Mammary epithelial cell (primary cell): ENCODE measurements at places on chromosomes 2 and 18. TPM values are rescaled to one million over a fixed set of nuclear protein-coding genes. Genes with fewer than 3 reads are reported as not detected.

DNA sequence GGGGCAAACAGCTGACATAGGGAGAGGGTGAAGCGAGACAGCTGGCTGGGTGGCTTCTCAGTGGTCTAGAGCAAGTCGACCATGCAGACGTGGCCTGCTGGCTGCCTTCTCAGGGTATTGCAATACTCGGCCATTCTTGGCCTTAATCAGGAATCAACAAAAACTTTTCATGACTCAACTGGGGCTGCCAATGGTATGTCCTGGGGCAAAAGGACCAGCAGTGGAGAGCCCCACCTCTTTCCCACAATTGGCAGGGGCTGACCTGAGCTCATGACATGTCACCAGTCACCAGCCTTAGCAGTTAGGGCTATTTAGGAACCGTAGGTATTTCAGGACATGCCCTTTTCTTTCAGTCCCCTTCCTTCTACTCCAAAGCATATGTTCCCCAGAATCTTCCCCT lies 19.1 kb downstream of the PLA2R1 start:
- DNase-seq: peak; percentile 37

GRCh38 chr2:167950571-167950970 lies 296.8 kb downstream of the STK39 start:
- no peak for DNase-seq

GRCh38 chr18:66724664-66725356 lies 120.9 kb upstream of the CDH19 start:
- DNase-seq: peak; percentile 77

DNA sequence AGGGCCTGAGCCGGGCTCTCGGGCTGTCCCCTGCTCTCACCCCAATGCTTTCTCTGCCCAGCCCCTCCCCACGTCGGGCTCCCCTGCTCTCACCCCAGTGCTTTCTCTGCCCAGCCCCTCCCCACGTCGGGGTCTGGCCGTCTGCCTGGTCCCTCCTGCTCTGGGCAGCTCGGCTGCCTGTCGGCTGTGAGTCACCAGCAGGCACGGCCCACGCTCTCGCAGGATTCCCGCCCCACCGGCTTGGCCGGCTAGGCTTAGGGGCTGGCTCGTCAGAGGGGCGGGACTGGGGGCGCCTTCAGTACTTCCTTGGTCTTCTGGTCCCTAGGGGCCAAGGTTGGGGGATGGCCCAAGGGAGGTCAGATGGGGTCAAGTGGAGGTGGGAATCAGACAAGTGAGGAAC lies 3.3 kb downstream of the BOK start:
- DNase-seq: peak; percentile 61

- DNase-seq: no peak
Observed at GRCh38 chr2:202121532-202122162, 48.6 kb downstream of the KIAA2012 start.

DNA sequence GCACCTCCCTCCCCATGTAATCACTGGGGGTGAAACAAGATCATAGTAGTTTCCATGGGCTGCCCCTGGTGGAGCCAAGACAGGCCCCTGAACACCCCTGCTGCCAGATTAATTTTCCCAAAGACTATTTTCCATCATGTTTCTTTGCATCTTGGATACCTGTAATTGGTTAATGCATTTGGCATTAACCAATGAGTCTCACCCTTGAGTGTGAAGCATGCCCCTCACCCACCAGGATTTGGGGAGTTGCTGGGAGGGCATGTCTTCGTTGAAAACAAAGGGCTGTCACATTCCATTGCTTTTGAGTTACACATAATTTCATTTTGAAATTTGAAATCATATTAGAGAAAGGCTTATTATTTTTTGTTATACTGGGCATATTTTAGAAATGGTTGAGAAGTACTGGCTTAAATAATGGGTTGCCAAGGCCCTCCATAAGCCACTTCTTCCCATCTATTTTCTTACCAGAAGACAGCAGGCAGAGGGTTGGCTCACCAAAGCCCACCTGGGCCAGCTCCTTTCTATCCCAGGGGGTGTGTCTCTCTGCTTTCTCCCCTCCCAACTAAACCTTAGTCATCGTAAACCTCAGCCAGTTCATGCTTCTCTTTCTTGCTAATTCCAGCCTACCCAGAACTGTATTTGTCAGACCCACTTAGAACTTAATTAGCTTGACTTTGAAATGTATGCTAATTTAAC lies 51.8 kb downstream of the ATIC start:
- DNase-seq: peak; percentile 29

GRCh38 chr2:8722986-8723385 lies 41.1 kb downstream of the ID2 start:
- no peak for DNase-seq

GRCh38 chr2:38968021-38968420 lies 78.3 kb downstream of the ARHGEF33 start:
- DNase-seq: no peak

- DNase-seq: peak; percentile 83
Observed at GRCh38 chr2:172462849-172463381, 35.5 kb downstream of the ITGA6 start.

- DNase-seq: no peak
Observed at GRCh38 chr2:11850082-11850481, 103.7 kb downstream of the LPIN1 start.

- DNase-seq: peak; percentile 62
Observed at GRCh38 chr2:85264471-85264870, 63.3 kb downstream of the TGOLN2 start.

- no peak for DNase-seq
Observed at GRCh38 chr2:240597419-240598181, 11.1 kb downstream of the CAPN10 start.

- DNase-seq: peak; percentile 89
Observed at GRCh38 chr2:160432633-160433032, 61.0 kb downstream of the RBMS1 start.

DNA sequence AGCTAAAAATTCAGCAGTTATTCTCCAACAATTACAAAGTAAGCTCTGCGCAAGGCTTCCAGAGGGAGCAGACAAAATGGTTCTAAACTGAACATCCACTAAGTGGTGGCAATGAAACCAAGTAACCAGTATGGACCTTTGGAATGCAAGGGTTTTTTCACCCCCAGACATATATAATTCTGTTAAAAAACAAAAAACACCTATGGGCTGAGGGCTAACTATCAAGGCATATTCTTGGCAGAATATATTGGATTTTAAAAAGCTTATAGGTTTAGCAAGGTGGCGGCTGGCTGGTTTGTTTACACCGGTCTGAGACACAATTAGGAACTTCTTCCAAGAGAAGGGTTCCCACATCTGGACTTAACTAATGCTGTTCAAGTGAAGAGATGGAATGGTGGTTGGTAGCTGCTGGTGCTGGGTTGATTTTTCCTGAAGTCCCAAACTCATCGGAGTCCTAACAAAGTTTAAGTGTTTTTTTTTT lies 2.8 kb downstream of the ZFP36L2 start:
- peak; percentile 28 for DNase-seq

LRRC30 gene
- not detected for polyA plus RNA-seq

ADD2 gene
- 0.06 TPM for polyA plus RNA-seq

CD207 gene
- polyA plus RNA-seq: not detected

CABYR gene
- polyA plus RNA-seq: 7.9 TPM
